ENCODE measurements at places on chromosomes 7 and 10.

DNA sequence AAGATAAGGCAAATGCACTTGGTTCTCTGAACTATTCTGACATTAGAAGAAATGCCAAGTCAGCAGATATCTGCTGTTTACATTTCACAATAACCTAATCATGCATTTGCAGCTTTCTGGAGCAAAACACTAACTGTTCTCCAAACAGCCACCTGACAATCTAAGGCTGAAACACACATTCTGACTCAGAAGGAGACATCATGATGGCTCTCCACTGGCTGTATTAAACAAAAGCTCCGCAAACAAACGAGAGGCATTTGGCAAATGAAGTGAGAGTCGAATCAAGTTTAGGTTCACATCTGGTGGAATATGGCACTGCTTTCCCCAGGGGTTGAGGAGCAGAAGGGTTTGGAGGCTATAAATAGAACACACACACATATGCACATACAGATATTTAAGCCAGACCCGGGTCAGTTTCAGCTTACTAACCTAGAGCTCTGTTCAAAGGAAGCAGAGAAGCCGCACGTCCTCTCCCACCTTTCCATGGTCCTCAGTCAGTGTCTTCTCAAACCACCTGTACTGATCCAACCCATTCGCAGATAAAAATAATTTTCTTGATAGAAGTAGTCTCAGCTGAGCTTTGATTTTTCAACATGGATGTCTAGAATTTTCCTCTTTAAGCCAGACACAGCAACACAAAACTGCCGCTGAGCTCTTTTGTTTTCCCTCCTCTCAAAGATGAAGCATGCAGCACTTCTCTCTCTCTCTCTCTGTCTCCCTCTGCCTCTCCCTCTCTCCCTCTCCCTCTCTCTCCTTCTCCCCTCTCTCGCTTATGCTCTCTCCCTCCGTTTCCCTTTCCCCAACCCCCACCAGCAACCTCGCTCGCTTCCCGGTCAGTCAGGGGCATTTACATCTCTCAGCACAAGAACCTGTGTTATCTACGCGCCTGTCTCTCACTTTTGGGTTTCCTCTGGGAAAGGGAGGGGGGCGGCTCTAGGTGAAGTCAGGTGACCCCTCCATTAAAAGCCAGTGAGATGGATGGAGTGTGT is 682.8 kb downstream of the MAGI2 start:
- DNase-seq = no peak

DNA sequence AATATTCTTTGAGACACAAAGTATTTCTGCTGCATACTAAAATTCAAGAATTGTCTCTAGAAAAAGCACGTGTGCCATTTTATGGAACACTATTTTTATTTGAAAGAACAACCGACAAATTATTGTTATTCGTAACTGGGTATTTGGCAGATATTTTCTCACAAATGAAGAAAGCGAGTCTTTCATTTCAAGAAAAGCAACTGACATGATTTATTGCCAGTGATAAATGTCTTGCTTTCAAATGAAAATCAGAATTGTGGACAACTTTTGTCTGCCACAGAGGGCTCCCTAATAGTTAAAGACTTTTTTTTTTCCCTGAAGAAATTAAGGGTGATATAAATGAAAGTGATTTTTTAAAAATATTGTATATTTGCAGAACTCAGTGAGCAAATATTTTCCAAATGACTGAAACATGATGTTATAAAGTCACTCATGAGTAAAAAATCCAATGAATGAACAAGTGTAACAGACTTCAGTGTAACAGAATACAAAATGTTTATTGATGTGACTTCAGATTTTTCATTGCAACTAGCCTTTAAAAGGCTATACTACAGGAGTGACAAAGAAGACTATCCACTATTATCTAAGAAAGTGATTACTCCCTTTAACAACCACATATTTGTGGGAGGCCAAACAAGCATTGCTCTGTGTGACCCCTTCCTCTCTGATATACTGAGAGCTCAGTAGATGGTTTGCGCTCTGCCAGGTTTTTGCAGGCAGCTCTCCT is 49.0 kb upstream of the SEMA3E start:
- DNase-seq = no peak

DNA sequence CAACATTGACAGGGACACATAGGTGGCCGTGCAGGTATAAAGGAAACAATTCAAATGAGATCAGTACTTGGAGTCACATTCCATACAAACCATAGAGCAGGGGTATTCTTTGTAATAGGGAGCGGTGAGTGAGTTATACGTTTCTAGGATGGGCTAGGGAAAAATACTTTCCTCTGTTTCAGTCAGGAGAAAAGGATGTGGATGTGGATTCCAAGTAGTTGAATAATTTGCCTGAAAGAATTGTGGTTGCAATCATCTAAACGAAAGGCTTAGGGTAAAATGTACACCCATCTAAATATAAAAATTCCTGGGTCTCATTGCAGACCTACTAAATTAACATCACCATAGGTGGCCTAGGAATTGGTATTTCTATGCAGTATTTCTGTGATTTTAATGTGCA is 270.7 kb upstream of the IGFBP3 start:
- no peak for DNase-seq

DNA sequence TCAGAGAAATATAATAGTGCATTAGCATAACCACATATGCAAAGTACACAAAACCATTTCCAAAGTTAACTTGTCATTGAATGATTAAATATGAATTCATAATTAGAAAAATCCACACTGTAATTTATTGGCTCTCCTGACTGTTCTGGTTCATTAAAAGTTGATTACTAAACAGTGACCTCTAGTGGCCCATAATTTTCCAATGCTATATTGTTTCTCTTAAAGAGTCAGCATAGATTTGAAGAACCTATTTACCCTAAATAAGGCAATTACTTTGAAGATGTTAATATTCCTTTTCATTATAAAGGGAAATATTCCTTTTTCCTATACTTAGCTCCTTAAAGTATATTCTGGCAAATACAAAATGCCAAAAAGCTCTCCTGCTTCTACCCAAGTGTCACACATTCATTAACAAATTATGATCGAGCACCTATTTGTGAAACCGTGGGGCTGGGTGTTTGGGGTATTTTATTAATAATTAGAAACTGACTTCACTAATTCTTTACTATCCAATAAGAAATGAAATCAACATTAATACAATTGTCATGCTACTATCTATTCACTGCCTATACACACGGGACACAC is 86.2 kb downstream of the HIBADH start:
- peak; percentile 48 for DNase-seq

- DNase-seq = no peak
These were observed 185.2 kb downstream of the AGMO start for GRCh38 chr7:15376600-15376999.

DNA sequence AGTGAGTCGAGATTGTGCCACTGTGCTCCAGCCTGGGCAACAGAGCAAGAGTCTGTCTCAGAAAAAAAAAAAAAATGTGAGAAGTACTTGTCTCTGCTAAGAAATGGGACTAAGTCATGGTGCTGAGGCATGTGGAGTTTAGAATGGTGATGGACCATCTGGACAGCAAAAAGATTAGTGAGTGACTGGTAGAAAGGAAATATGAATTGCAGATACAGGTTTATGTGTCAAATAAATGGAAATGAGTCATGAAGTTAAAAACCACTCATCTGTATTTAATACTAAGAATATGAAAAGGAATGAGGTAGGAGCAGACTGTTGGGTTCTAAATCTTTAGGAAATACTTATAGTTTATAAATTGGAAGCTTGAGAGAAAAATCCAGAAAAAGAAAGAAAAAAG is 625.7 kb upstream of the ANKRD30A start:
- DNase-seq = no peak

Measured in NCI-H1092 (cell line).